Activated CD4-positive, alpha-beta T cell treated with anti-CD3 and anti-CD28 coated beads, Interleukin-2, amount 10 ng/mL, durations not matched to agents 24 days and 14 days (primary cell): ENCODE measurements at places on chromosomes 12 and 14. TPM values are rescaled to one million over a fixed set of nuclear protein-coding genes. Genes with fewer than 3 reads are reported as not detected.

DNA sequence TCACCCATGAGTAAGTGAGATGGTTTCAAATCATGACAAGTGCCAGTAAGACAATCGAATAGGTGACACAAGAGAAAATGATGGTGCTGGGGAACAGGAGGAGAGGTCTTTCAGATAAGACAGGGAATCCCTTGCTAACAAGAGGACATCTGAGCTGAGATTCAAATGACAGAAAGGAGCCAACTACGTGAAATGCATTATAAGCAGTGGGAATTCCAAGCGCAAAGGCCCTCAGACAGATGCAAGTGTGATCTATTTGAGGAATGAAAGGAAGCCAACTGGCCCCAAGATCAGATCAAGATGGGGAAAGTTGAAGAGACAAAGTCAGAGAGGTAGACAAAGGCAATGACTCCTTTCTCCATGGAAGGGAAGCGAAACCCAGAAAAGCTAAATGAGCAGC lies 4.7 kb downstream of the KCNK10 start:
- peaks cover 3% of the 10 kb centered on the region for H3K27me3 ChIP-seq
- DNase-seq = no peak
- no peaks in the 10 kb centered on the region for H3K36me3 ChIP-seq
- no peak overlapping the region for H3K27ac ChIP-seq
- no peak overlapping the region for H3K4me3 ChIP-seq

DNA sequence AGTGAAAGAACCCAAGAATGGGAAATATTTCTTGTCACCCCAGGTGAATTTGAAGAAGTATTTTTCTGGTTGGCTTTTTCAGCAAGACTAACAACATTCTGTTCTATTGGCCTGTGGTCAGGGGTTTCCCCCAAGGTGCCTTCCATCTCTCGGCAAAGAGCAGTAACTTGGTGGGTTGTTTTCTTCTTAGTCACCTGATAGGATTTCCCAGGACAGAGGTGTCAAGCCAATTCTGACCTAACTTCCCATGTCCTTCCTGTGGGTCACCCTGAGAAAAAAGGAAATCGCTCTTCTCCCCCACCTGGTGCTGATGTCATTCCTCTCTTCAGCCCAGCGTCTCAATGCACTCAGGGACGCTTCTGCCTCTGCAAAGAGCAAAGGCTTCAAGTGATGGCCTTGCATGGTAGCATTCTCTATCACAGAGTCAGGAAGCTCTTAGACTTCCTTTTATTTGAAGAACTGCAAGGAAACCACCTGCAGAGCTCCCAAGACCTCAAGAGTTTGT lies 16.1 kb upstream of the IFNG start:
- peak overlapping the region; percentile 85 for H3K27ac ChIP-seq
- H3K27me3 ChIP-seq = no peaks in the 10 kb centered on the region
- H3K4me1 ChIP-seq = peaks cover 53% of the 10 kb centered on the region
- peak; percentile 92 for DNase-seq
- no peaks in the 10 kb centered on the region for H3K36me3 ChIP-seq
- H3K4me3 ChIP-seq = peak overlapping the region; percentile 68

DNA sequence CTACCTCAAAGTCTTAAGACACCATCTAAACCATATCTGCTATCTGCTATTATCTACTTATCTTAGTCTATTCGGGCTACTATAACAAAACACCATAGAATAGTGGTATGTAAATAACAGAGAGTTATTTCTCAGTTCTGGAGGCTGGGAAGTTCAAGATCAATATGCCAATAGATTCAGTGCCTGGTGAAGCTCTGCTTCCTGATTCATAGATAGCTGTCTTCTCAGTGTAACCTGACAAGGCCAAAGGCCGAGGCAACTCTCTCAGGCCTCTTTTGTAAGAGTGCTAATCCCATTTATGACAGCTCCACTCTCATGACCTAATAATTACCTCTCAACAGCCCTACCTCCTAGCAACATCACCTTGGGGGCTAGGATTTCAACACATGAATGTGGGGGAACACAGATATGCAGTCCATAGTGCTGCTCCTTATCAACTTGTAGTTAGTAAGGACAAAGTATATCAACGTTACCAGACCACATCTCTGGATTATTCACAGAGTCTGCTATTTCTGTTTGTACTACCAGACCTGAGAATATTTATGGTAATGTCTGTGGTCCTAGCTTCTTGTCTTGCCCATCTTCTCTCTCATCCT lies 297.8 kb downstream of the FOXG1 start:
- DNase-seq = no peak
- H3K4me3 ChIP-seq = no peak overlapping the region
- H3K36me3 ChIP-seq = no peaks in the 10 kb centered on the region
- no peak overlapping the region for H3K27ac ChIP-seq

- DNase-seq = no peak
- H3K36me3 ChIP-seq = no peaks in the 10 kb centered on the region
- no peak overlapping the region for H3K27ac ChIP-seq
- peaks cover 16% of the 10 kb centered on the region for H3K27me3 ChIP-seq
- peaks cover 12% of the 10 kb centered on the region for H3K4me1 ChIP-seq
These were observed 155.8 kb upstream of the FKBP4 start for GRCh38 chr12:2639020-2639298.

GRCh38 chr12:50401500-50402081 lies 906 bp downstream of the LARP4 start:
- peak overlapping the region; percentile 99 for H3K4me3 ChIP-seq
- DNase-seq = no peak
- peaks cover 1% of the 10 kb centered on the region for H3K27me3 ChIP-seq
- H3K36me3 ChIP-seq = peaks cover 26% of the 10 kb centered on the region
- peak overlapping the region; percentile 97 for H3K27ac ChIP-seq

DNA sequence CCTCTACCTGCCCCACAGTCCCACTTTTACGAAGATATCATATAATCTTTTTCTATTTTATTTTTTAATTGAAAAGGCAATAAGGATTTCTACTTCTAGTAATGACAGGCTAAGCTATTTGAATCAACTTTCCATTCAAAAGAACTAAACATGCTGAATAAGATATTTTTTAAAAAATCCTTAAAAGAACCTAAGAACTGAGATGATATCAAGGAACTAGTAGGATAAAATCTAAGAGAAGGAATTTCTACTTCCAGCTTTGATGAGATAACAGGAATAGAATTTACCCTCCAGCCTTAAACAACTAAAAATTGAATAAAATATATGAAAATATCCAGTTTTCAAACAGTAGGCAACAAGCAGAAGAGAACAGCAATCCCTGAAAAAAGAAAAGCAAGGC lies 69.0 kb downstream of the TMEM116 start:
- H3K4me3 ChIP-seq = no peak overlapping the region
- no peak overlapping the region for H3K27ac ChIP-seq
- peaks cover 16% of the 10 kb centered on the region for H3K4me1 ChIP-seq
- no peak for DNase-seq
- H3K36me3 ChIP-seq = peaks cover 2% of the 10 kb centered on the region

DNA sequence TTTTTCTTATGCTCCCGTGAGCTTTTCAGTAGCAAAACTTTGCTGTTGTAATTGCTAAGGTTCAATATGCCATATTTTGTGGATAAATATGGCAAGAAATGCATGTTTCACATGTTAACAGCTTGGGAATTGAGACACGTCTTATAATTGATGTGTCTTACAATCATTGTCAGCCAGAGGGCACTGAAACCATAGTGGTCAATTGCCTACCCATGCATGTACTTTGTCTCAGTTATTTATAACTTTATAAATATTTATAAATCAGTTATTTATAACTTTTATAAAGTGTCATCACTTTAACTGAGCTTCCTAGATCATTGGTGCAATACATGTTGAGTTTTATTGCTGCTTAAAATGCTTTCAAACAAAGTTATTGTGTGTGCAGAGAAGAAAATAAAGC lies 82.0 kb downstream of the CATSPERB start:
- H3K4me3 ChIP-seq = no peak overlapping the region
- DNase-seq = peak; percentile 75
- H3K4me1 ChIP-seq = no peaks in the 10 kb centered on the region
- H3K27me3 ChIP-seq = peaks cover 1% of the 10 kb centered on the region
- H3K27ac ChIP-seq = no peak overlapping the region

- H3K4me1 ChIP-seq = no peaks in the 10 kb centered on the region
- no peak overlapping the region for H3K27ac ChIP-seq
- DNase-seq = no peak
- no peak overlapping the region for H3K4me3 ChIP-seq
- H3K27me3 ChIP-seq = no peaks in the 10 kb centered on the region
These were observed 994.4 kb upstream of the SEL1L start for GRCh38 chr14:82528016-82528415.

DNA sequence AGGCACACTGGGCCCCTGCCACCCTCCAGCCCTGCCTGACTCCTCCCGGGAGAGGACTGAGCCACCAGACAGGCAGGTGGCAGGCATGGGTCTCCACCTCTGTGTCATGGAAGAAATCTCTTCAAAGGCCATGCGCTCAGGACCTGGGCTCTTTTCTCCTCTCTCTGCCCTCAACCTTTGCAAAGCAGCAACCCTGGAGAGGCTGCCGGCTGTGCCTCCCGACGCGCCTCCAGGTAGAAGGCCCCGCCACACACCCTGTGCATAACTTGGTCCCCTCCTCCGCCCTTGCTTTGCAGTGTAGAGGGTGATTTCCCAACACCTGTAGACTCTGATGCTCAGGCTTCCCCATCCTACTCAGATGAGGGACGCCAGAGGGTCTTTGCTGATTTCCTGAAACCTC lies 28.2 kb upstream of the TMEM179 start:
- DNase-seq = no peak
- H3K27ac ChIP-seq = no peak overlapping the region
- H3K4me1 ChIP-seq = no peaks in the 10 kb centered on the region
- peaks cover under 1% of the 10 kb centered on the region for H3K27me3 ChIP-seq
- peaks cover 2% of the 10 kb centered on the region for H3K36me3 ChIP-seq

DNA sequence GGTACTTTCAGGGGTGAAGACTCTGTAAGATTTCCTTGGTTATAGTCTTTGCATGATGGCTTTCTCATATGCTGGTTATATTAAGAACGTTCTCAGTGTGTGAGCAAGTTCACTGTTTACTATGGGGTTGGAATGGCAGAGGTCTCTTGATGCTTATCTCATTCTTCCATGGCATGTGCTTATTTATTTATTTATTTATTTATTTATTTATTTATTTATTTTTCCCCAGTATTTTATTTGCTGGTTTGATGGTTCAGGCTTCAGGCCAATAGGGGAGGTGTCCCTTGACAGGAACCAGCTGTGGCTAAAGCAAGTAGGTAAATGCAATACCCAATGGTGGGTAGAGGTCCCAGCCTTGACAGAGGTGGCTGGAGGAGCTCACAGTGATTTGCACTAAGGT lies 161.3 kb upstream of the GARIN6 start:
- no peak overlapping the region for H3K4me3 ChIP-seq
- DNase-seq = no peak
- no peaks in the 10 kb centered on the region for H3K4me1 ChIP-seq
- no peaks in the 10 kb centered on the region for H3K27me3 ChIP-seq

GRCh38 chr14:30624132-30624423 lies 2.0 kb downstream of the SCFD1 start:
- H3K27me3 ChIP-seq = no peaks in the 10 kb centered on the region
- no peak overlapping the region for H3K27ac ChIP-seq

DNA sequence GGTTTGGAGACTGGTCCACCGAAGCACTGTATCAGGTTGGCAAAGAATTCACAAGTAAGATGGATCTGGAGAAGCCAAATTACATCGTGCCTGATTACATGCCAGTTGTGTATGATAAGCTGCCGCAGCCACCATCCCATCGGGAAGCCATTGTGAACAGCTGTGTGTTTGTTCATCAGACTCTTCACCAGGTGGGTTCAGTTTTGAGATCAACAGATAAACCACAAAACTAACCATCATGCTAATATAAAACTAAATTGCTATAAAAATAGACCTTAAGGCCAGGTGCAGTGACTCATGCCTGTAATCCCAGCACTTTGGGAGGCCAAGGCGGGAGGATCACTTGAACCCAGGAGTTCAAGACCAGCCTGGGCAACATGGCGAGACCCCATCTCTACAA lies 58.9 kb downstream of the HSP90AA1 start:
- H3K36me3 ChIP-seq = peaks cover 78% of the 10 kb centered on the region
- no peak overlapping the region for H3K27ac ChIP-seq
- H3K4me1 ChIP-seq = no peaks in the 10 kb centered on the region
- H3K27me3 ChIP-seq = no peaks in the 10 kb centered on the region
- no peak for DNase-seq
- no peak overlapping the region for H3K4me3 ChIP-seq

DNA sequence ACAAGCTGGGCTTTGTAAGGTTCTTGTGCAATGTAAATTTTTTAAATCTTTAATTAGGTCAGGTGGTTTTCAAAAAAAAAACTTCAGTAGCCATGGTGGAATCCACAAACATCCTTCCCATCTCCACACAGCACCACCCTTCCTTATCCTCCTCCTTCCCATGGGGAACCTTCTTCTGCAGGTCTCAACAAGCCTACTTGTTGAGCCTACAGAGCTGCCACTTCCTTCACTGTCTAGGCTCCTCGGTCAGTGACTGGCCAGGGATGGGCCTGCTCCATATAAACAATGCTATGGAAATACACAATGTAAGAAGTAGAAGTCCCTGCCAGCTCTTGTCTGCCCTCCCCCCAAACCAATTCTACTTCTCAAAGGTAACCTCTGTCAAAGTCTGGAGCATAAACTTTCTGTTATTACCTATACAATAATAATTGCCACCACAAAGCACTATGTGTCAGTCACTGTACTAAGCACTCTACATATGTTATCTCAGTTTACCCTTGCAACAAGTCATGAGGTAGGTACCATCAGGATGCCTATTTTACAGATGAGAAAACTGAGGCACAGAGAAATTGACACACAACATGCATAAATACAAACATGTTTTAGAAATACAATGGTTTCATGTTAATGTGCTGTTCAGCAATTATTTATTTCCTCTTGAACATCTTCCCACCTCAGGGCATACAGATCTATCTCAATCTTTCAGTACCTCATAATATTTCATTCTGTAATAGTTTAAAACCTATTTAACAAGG lies 17.4 kb downstream of the LIMA1 start:
- DNase-seq = no peak
- H3K4me1 ChIP-seq = no peaks in the 10 kb centered on the region
- no peak overlapping the region for H3K4me3 ChIP-seq
- H3K36me3 ChIP-seq = no peaks in the 10 kb centered on the region
- H3K27ac ChIP-seq = no peak overlapping the region

The FOXM1 gene
- 73.7 and 74.0 TPM in 2 replicates for total RNA-seq

The NANOG gene
- not detected in 2 replicates for total RNA-seq

The ABCC9 gene
- total RNA-seq = 0.02 TPM in 1 of 2 replicates, not detected in the other

The C14orf132 gene
- 0.36 and 0.47 TPM in 2 replicates for total RNA-seq
